ENCODE measurements at places on chromosomes 11 and 22.

- no peak for DNase-seq
Measured at GRCh38 chr11:94998285-94998684, 24.8 kb downstream of the KDM4D start.

- no peak for DNase-seq
Measured at GRCh38 chr11:91686281-91686680, 538.3 kb upstream of the FAT3 start.

GRCh38 chr22:28855355-28856094, 27.8 kb upstream of the ZNRF3 start:
- DNase-seq, result peak; percentile 34

- no peak for DNase-seq
Measured at GRCh38 chr22:45546333-45547015, 43.8 kb downstream of the FBLN1 start.

DNA sequence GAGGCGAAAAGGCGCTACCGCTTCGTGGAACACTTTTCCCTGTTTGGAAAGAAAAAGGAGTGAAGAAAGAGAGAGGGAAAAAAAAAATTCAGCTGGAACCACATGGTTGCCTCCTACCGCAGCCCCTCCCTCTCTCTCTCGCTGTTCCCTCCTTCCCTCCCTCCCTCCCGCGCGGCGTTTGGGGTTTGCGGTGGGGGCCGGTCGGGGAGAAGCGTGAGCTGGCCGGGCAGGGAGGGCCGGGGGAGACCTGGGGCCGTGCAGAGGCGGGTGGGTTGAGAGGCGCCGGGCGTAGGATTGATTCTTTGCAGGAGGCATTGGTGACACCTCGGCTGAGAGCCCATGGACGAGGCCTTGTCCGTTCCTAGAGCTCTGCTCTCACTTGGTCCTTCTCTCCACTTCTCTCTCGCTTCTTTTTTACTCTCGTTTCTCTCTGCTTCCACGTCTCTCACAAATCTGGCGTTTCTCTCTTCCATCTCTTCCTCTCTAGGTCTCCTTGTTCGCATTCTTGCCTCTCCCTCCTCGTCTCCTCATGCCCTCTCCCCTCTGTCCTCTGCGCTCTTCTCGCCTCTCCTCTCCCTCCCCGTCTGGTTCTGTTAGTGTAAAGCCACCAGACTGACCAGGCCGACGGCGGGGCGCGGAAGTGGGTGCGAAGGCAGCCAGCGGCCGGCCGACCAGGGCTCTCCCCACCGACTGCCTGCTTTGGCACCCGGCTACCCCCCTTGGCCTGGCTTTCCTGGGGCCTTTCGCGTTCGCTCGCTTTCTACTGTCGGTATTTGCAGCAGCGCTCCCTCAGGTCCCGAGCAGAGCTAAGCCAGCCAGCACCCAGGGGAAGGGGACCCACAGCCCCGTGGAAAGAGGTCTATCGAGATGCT, at the start of gene CLMP:
Gene CLMP, minus strand, starts transcription at position 61 of the 872 bp plus-strand sequence. CDS start 308 bp downstream, outside the sequence.
- DNase-seq, result no peak

- DNase-seq, result no peak
Measured at GRCh38 chr11:116506263-116506825, 266.4 kb downstream of the BUD13 start.

DNA sequence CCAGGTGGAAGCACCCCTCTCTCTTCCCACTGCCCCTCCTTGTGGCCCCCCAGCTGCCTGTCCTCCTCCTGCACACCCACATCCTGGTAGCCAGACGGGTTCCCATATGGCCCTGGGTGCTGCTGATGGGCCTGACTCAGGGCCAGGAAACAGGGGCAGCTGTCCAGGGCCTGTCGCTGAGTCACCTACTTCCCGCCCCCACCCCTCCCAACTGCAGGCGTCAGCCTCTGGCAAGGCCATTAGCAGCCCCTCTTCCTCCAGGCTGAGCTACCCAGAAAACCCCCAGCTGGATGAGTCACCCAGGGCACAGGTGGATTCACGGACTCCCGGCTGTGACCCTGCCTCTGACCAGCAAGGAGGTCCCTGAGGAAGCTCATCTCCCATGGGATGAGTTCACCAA, 6.9 kb upstream of the GAL start:
- DNase-seq, result no peak

DNA sequence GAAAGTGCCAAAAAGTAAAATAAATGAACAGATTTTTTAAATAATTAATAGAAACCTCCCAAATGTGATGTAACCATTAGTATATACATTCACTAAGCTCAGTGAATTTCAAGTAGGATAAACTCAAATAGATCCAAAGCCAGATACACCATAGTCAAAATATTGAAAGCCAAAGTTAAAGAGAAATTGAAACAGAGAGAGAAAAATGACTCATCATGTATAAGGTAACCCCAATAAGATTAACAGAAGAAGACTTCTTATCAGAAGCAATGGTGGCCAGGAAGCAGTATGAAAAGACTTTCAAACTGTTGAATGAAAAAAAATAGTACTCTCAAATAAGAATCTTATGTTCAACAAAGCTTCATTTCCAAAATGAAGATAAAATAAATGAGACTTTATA, 70.5 kb downstream of the LUZP2 start:
- DNase-seq, result no peak

DNA sequence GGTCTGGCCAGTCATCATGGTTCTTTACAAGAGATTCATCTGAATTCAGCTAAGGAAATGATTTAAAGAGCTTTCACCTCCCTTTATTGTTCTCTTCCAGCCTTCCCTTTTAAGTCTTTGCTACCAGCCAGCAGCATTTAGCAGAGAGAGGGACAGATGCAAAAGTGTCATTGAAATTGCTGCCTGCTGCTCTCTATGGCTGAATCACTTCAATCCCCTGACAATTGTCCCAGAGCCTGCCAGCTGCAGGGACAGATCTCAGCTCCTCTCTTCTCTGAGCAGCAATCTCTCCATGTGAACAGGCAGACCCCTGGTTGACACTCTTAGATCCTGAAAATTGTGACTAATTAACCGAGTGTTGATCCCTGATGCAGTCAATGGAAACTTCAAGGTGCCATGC, 816.9 kb upstream of the CCDC90B start:
- no peak for DNase-seq

- no peak for DNase-seq
Measured at GRCh38 chr11:9745411-9746211, 81.7 kb downstream of the SWAP70 start.

DNA sequence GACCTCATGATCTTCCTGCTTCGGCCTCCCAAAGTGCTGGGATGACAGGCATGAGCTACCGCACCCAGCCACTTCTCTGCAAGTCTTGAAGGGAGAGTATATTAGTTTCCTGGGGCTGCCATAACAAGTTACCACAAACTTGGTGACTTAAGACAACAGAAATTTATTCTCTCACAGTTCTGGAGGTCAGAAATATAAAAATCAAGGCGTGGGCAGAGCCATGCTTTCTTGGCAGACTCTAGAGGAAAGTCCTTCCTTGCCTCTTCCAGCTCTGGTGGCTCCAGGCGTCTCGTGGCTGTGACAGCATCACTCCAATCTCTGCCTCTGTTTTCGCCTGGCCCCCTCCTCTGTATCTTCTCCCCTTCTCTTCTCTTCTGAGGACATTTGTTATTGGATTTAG, 110.2 kb upstream of the NAV2 start:
- DNase-seq, result no peak

- no peak for DNase-seq
Measured at GRCh38 chr11:36238036-36238631, 51.1 kb downstream of the COMMD9 start.

GRCh38 chr11:131408025-131408640, 37.7 kb downstream of the NTM start:
- DNase-seq, result peak; percentile 85

DNA sequence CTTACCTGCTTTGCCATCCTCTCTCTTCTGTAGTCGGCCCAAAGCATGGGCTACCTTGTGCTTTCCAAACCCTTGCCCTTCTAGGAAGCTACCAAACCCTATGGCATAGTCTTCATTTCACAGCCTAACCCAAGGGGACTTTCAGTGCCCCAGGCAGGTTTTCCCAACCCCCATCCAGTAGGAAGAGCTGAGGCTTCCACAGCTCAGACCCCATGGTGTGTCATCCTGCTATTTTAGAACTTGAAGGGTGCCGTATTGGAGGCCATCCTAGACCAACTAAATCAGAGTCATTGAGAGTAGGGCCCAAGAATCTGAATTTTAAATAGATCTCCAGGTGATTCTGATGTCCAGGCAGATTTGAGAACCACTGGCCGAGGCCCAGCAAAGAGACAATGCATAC, 31.9 kb upstream of the TUB start:
- DNase-seq, result no peak

- DNase-seq, result no peak
Measured at GRCh38 chr11:109424901-109425300, 2.9 kb downstream of the C11orf87 start.

GRCh38 chr11:13896175-13896980, 66.1 kb upstream of the SPON1 start:
- DNase-seq, result no peak

GRCh38 chr11:6629892-6630631, 10.8 kb upstream of the TPP1 start:
- DNase-seq, result no peak

Data from posterior cingulate gyrus (tissue), 11 donors.